Activated CD8-positive, alpha-beta T cell treated with anti-CD3 and anti-CD28 coated beads for 36 hours (primary cell): ENCODE measurements at places on chromosomes 7 and 10. TPM values are rescaled to one million over a fixed set of nuclear protein-coding genes. Genes with fewer than 3 reads are reported as not detected.
A peak's percentile ranks its signal among the peaks of the same experiment; 100 is the strongest.

The VDAC2 gene
- 253 TPM for total RNA-seq

GRCh38 chr7:17044396-17044795 is 162.6 kb upstream of the AGR3 start:
- DNase-seq = no peak
- H3K36me3 ChIP-seq = no peaks in the 10 kb centered on the region
- no peak overlapping the region for H3K27ac ChIP-seq

The SFXN4 gene
- total RNA-seq = 45.9 TPM

The CRHR2 gene
- total RNA-seq = not detected

The TLX1 gene
- not detected for total RNA-seq

DNA sequence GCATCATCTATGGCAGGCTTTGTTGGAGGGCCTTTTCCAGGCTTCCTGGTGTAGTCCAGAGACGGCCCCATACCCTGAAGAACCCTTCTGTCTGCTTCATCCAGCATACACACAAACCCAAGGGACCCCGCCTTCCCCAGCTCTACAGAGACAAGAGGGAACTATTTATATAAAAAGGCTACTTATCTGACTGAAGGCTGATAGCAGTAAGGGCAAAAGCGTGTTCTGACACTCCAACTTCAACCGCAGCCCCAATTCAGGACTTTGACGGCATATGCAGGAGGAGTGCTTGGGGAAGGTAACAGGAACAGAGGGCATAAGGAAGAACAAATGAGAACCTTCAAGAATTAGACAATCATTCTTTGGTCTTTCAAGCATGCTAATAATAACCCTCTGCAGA is 21.0 kb downstream of the GNA12 start:
- H3K4me1 ChIP-seq = peaks cover 44% of the 10 kb centered on the region
- no peaks in the 10 kb centered on the region for H3K27me3 ChIP-seq
- H3K27ac ChIP-seq = no peak overlapping the region
- no peak for DNase-seq

DNA sequence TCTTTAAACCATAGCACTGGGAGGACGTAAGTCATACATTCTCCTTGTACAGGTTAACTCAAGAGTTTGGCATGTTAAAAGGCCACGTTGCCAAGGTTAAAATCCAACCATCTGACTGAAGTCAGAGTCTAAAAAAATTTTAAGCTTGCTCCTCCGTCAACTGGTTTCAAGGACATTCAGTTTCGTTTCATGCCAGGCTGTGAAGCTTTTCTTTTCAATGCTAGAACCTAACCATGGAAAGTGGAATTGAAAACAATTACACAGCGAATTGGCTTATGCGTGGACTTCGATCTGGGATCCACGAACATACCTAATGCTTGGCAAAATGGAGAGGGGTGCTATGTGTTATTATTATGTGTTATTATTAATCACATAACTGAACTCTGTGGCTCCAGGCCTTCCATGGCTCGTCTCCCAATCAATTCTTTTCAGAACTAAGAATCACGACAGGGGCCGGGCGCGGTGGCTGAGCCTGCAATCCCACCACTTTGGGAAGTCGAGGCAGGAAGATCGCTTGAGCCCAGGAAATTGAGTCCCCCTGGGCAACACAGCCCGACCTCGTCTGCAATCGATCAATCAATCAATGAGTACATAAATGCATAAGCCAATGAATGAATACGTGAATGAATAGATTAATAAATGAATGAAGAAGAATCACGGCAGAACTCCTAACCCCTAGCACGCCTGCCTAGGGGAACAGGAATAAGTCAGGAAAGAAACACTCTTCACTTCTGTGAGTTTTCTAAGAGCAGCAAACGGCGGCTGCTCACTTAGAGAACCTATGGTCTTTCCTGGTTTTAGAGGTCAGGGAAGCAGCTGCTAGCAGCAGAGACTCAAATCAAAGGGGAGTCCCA is 733 bp upstream of the ARL5B start:
- H3K27me3 ChIP-seq = no peaks in the 10 kb centered on the region
- no peak for DNase-seq
- H3K36me3 ChIP-seq = peaks cover 20% of the 10 kb centered on the region
- peak overlapping the region; percentile 97 for H3K4me3 ChIP-seq
- H3K4me1 ChIP-seq = peaks cover 26% of the 10 kb centered on the region

GRCh38 chr7:84820481-84820880 is 366.4 kb downstream of the SEMA3D start:
- no peaks in the 10 kb centered on the region for H3K27me3 ChIP-seq
- no peak for DNase-seq
- H3K4me1 ChIP-seq = no peaks in the 10 kb centered on the region
- H3K36me3 ChIP-seq = no peaks in the 10 kb centered on the region

GRCh38 chr10:43209074-43209455 is 57.8 kb downstream of the RASGEF1A start:
- no peak for DNase-seq
- peaks cover 6% of the 10 kb centered on the region for H3K4me1 ChIP-seq
- H3K27ac ChIP-seq = no peak overlapping the region
- H3K4me3 ChIP-seq = no peak overlapping the region
- H3K36me3 ChIP-seq = no peaks in the 10 kb centered on the region

DNA sequence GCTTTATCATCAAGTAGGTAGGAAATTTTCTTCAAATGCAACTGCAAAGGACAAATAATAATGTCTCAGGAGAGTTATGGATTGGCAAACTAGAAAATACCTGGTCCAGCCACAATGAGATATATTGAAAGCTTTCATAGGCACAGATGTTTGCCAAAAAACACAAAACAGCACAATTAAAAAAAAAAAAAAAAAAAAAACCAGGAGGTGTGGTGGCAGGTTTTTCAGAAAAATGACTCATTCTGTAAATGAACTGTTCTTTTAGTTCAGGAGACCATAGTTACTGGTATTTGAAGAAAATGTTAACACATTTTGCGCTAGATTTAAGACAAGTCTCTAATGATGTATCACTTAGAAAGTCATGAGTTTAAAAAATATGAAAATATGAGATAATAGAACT is 55.0 kb upstream of the JCAD start:
- no peaks in the 10 kb centered on the region for H3K4me1 ChIP-seq
- peaks cover 19% of the 10 kb centered on the region for H3K27me3 ChIP-seq
- no peak for DNase-seq
- no peaks in the 10 kb centered on the region for H3K36me3 ChIP-seq
- H3K4me3 ChIP-seq = no peak overlapping the region

The TMEM130 gene
- 0.38 TPM for total RNA-seq

DNA sequence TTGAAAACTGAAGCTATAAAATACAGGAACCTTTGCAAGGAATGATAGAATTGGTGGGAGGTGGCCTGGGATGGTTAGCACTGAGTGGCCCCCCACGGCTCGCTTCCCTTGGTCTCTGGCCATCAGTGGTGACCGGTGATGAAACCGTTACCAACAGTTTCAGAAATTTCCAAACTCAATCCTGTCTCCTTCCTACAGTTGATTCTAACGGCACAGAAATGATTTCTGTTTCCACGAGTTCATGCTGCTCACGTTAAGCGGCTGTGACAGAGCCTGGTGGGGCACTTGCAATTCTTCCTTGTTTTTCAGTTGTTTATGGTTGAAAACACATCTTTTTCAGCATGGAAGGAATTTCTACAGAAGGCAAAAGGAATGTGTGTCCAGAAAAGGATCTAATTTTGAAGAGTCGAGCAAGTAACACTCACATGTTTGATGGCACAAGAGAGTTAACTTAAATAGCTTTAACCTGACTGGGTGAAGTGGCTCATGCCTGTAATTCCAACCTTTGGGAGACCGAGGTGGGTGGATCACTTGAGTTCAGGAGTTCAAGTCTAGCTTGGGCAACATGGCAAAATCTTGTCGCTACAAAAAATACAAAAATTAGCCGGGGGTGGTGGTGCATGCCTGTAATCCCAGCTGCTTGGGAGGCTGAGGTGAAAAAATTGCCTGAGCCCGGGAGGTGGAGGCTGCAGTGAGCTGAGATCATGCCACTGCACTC is 100.1 kb downstream of the DNAJB6 start:
- H3K36me3 ChIP-seq = no peaks in the 10 kb centered on the region
- no peak for DNase-seq
- H3K4me1 ChIP-seq = peaks cover 13% of the 10 kb centered on the region
- H3K4me3 ChIP-seq = no peak overlapping the region
- no peaks in the 10 kb centered on the region for H3K27me3 ChIP-seq

The SPDYE2 gene
- not detected for total RNA-seq

DNA sequence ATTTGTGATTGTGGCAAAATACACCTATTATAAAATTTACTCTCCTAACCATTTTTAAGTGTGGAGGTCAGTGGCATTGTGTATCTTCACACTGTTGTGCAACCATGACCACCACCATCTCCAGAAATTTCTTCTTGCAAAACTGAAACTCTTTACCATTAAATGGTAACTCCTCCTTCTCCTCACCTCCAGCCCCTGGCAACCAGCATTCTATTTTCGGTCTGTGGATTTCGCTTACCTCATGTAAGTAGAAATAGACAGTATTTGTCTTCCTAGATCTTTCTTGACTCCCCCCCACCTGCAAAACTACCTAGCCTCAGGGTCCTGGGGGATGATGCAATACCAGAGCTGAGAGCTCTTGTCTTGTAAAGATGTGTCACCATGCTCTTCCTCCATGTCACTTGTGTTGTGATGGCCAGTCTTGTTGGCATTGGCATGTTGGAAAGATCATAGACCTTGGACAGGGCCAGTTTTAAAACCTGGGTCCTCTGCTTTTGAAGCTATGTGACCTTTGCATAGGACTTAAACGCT is 71.1 kb upstream of the EMX2 start:
- no peak overlapping the region for H3K4me3 ChIP-seq
- no peaks in the 10 kb centered on the region for H3K36me3 ChIP-seq
- no peak overlapping the region for H3K27ac ChIP-seq
- DNase-seq = no peak
- no peaks in the 10 kb centered on the region for H3K4me1 ChIP-seq

DNA sequence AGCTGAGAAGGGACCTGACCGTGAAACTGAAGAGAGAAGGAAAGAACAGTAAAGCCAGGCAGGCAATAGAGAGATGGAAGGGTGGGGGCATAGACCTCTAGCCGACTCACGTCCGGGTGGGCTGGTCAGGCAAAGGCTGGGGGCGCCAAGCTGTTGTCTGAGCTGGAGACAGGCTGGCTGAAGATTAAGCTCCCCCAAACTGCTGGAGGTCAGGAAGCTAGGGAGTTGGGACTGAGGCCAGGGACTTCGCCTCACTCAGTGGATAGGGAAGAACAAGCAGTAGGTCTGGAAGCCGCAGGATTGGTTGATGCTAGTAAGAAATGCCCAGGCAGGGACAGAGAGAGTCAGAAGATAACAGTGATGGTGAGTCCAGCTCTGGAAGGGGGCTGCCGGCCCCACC is 5.3 kb downstream of the PITX3 start:
- no peak for DNase-seq
- H3K4me3 ChIP-seq = no peak overlapping the region
- no peak overlapping the region for H3K27ac ChIP-seq
- H3K36me3 ChIP-seq = no peaks in the 10 kb centered on the region

- no peak overlapping the region for H3K4me3 ChIP-seq
- H3K4me1 ChIP-seq = no peaks in the 10 kb centered on the region
- no peak overlapping the region for H3K27ac ChIP-seq
- DNase-seq = no peak
- H3K27me3 ChIP-seq = no peaks in the 10 kb centered on the region
- peaks cover 2% of the 10 kb centered on the region for H3K36me3 ChIP-seq
Observed at GRCh38 chr7:96638669-96639068, 71.0 kb downstream of the SEM1 start.

GRCh38 chr7:55087521-55087961 is 68.7 kb downstream of the EGFR start:
- peaks cover 7% of the 10 kb centered on the region for H3K27me3 ChIP-seq
- DNase-seq = no peak
- H3K27ac ChIP-seq = no peak overlapping the region
- H3K36me3 ChIP-seq = no peaks in the 10 kb centered on the region
- H3K4me3 ChIP-seq = no peak overlapping the region

- no peaks in the 10 kb centered on the region for H3K27me3 ChIP-seq
- no peak overlapping the region for H3K4me3 ChIP-seq
- H3K27ac ChIP-seq = no peak overlapping the region
- H3K36me3 ChIP-seq = no peaks in the 10 kb centered on the region
- H3K4me1 ChIP-seq = peaks cover 7% of the 10 kb centered on the region
Observed at GRCh38 chr10:70894416-70894815, 6.1 kb upstream of the PCBD1 start.

- H3K27me3 ChIP-seq = peaks cover 8% of the 10 kb centered on the region
- H3K36me3 ChIP-seq = no peaks in the 10 kb centered on the region
- no peaks in the 10 kb centered on the region for H3K4me1 ChIP-seq
- no peak for DNase-seq
Observed at GRCh38 chr7:22932896-22933295, 81.0 kb downstream of the HYCC1 start.

- H3K27me3 ChIP-seq = no peaks in the 10 kb centered on the region
- H3K4me1 ChIP-seq = no peaks in the 10 kb centered on the region
- H3K4me3 ChIP-seq = no peak overlapping the region
- H3K36me3 ChIP-seq = peaks cover 8% of the 10 kb centered on the region
- DNase-seq = no peak
Observed at GRCh38 chr7:72674394-72674793, 153.6 kb downstream of the TYW1B start.

The YKT6 gene
- 50.9 TPM for total RNA-seq

- no peaks in the 10 kb centered on the region for H3K27me3 ChIP-seq
- H3K27ac ChIP-seq = no peak overlapping the region
- no peaks in the 10 kb centered on the region for H3K4me1 ChIP-seq
- no peak overlapping the region for H3K4me3 ChIP-seq
Observed at GRCh38 chr10:116101616-116102315, 171.2 kb downstream of the GFRA1 start.

DNA sequence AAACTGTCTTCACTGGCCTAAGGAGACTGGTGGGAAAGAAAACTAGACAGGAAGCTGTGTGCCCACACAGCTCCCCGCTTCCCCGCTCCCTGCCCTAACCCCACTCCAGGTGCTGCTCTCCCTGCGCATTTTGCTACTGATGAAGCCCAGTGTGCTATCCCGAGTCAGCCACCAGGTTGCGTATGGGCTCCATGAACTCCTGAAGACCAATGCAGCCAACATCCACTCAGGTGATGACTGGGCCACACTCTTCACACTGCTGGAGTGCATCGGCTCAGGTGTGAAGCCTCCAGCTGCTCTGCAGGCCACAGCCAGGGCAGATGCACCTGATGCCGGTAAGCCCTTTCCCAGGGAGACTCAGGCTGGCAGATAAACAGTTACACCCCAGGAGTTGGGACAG is 20.3 kb upstream of the NFKB2 start:
- H3K4me3 ChIP-seq = no peak overlapping the region
- DNase-seq = no peak
- H3K36me3 ChIP-seq = peaks cover 26% of the 10 kb centered on the region
- H3K27me3 ChIP-seq = no peaks in the 10 kb centered on the region
- H3K27ac ChIP-seq = no peak overlapping the region

GRCh38 chr10:20207653-20208052 is 391.4 kb downstream of the PLXDC2 start:
- no peak overlapping the region for H3K27ac ChIP-seq
- no peak for DNase-seq
- no peaks in the 10 kb centered on the region for H3K27me3 ChIP-seq
- no peaks in the 10 kb centered on the region for H3K4me1 ChIP-seq
- no peaks in the 10 kb centered on the region for H3K36me3 ChIP-seq
- no peak overlapping the region for H3K4me3 ChIP-seq

The OR2A5 gene
- not detected for total RNA-seq
